ENCODE measurements at places on chromosomes 3 and 15.

DNA sequence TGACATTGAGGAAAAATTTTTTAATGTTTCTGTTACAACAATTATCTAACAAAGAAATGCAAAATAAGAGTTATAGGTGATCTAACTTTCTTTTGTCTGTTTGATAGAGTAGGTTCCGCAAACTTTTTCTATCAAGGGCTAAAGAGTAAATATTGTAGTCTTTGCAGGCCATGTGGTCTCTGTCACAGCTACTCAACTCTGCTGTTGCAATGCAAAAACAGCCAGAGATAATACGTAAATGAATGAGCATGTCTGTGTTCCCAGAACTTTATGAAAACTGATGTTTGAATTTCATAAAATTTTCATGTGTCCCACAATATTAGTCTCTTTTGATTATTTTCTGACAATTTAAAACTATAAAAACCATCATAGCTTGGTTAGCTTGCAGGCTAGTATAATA is 73.3 kb downstream of the SLC24A1 start:
- DNase-seq: no peak

DNA sequence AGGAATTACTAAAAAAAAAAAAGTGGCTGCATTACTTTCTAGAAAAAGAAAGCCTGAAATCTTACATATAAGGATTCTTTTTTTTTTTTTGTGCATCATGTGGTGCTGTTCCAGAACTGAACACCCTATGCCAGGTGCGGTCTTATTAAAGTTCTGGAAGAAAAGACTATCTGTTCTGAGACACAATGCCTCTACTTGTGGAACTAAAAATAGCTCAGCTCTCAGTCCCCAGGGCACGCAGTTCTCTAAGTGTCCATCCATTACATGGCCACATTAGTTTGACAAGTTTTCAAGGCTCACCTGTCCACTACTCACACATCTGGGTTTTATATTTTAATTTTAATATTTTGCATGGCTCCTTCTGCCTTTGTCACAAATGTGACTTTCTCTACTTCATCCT is 126.6 kb upstream of the ADAMTS9 start:
- DNase-seq: no peak

DNA sequence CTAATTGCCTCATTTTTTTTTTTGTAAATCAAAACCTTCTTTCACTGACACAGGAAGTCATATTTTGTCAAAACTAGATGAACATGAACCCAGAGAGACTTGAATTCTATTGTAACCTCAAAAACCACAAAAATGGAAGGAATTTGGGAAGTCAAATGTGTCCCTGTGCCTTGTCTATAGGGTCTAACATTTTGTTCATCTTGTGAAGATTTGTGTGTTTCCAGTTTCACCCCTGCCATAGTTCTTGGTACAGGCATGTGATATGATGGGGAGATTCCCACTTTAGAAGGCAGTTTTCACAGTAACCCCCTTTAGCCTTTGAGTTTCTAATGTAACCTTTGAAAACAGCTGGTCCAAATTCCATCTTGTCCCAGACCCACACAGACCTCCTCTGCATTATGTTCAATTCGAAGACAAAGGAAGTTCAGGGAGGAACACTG is 318.5 kb upstream of the ADAMTS9 start:
- DNase-seq: no peak

GRCh38 chr3:62446337-62446940 is 73.1 kb upstream of the FEZF2 start:
- no peak for DNase-seq

GRCh38 chr3:172658344-172659245 is 52.3 kb downstream of the NCEH1 start:
- DNase-seq: no peak

GRCh38 chr15:64847016-64847415 is 5.3 kb downstream of the PLEKHO2 start:
- DNase-seq: no peak

DNA sequence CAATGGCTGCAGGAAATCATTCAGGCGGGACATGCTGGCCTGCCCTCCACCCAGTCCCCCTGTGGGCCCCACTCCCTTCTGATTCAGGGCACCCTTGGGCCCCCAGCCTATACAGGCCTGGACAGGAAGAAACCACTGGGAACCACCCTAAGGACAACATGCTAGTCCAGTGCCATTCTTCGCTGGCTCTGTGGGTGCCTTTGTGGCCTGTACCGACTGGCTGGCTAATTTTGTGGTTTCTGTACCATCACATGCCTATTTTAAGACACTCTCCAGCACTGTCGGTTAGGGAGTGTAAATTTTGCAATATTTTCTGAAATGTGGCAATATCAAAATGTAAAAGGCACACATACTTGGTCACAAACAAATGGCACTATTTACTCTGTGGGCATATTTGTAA is 61.4 kb upstream of the POLG start:
- no peak for DNase-seq

DNA sequence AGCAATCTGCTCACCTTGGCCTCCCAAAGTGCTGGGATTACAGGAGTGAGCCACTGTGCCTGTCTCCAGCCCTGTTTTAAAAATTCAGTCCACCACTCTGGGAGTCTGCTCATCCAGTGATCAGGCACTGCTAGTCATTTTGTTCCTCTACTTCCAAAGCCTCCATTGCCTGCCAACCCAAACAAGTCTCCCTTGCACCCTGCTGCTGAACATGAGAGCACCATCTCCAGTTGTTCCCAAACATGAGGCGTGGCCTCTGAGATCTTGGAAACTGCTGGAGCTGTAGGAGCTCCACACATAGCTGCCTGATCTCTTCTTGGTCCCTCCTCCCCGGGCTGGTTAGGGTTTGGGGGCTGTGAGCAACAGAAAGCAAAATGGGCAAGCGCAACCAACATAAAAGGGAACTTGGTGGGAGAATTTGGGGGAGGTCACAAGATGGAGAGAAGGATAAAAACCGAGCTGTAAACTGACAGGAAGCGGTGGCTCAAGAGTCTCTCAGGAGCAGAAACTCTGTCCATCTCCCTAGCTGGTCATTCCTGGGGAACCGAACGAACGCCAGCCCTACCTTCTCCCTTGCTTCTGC is 49.6 kb upstream of the TLE3 start:
- DNase-seq: peak; percentile 89
